Osteoblast (primary cell): ENCODE measurements at places on chromosomes 12 and 14.

- DNase-seq: no peak
These were observed 16.4 kb downstream of the OTUB2 start for GRCh38 chr14:94042433-94043091.

- DNase-seq: no peak
These were observed 389.0 kb upstream of the RPL10L start for GRCh38 chr14:47040550-47040949.

- DNase-seq: no peak
These were observed 98.4 kb upstream of the BTG1 start for GRCh38 chr12:92244036-92244435.

GRCh38 chr14:90297876-90298629, 33.7 kb downstream of the NRDE2 start:
- DNase-seq: no peak

DNA sequence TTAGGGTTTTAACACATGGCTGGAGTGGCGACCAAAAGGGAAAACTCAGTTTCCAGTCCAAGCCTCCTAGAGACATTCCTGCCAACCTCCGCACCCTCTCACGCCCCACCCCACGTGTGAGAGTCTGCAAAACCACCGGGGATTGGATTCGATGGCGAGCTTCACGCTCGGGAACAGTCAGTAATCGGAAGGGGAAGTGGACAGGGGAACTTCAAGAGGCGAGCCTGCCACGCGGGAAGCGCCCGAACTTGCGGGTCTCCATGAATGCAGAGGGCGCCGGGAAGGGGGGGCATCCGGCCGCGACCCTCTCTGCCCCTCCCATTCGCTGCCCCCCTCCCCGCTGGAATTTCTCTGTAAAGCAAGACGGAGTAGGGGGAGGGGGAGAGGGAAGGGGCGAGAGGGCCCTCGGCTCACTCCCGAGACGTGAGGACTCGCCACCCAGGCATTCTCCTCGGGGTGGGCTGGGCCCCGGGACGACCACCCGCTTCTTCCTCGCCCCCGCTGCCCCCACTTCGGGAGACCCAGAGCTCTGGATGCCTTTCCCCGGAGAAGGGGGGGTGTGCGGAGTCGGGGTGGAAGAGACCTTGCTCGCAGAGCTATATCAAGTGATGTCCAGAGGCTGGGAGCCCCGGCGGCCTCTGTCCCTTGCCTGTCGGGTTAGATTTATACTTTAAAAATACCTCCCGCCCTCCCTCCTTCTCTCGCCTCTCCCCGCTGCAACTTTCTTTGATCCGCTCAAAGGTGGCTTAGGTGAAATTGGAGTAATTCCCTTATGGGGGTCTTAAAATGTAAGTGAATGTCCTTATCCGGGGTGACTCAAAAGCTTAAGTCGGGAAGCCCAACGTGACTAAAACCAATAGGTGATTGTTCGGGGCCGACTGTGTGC, 2.5 kb upstream of the CCND2 start:
- DNase-seq: no peak

GRCh38 chr14:80535171-80535570, 323.9 kb upstream of the DIO2 start:
- no peak for DNase-seq
